Caco-2 (cell line): ENCODE measurements at places on chromosomes 1 and 21.
A peak's percentile ranks its signal among the peaks of the same experiment; 100 is the strongest.

DNA sequence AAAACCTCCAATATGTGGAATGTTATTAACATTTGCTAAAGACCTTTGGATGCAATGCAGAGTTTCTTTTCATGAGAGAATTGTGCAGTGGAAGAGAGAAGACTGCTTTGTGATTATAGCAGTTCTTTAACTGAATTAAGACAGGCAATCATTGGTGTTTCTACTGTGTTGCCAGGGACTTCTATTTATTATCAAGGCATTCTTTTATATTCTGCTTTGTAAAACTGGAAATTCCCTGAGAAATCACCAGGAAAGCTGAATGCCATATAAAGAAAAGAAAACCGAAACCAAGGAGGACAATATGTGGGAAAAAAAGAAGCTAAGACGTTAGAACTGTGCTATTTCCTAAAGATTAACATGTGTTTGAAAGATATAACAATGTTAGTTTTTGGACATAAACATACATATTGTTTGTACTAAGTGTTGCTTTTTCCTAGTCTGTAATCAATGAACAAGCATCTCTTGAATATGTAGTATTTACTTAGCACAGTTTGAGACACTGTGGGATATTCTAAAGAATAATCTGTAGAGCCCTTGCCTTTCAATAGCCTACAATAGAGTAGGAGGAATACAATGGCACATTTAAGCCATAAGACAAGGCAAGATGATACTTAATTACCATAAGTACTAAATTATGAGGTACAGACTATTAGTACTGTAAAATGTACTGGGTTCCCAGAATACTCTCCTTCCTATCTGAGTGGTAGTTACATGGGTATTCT, 47.1 kb downstream of the EXTL2 start:
- DNase-seq, result no peak

DNA sequence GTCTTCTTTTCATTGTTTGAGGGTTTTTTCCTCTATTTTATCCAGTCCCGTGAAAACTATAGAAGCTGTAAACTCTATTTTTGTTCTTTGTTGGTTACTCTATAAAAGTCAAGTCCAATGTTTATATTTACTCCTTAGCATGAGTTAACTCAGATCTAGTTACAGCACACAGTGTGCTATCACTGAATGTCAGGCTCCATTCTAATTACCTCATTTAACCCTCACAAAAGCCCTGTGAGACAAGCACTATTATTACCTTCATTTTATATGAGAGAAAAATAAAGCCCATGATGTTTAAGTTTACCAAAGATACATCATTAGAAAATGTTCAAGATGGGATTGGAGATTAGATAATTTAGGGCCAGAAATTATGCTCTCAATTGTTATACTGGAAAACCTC, 251.4 kb upstream of the SNX7 start:
- DNase-seq, result no peak

GRCh38 chr1:234316937-234317336, 56.3 kb upstream of the COA6 start:
- DNase-seq, result no peak

DNA sequence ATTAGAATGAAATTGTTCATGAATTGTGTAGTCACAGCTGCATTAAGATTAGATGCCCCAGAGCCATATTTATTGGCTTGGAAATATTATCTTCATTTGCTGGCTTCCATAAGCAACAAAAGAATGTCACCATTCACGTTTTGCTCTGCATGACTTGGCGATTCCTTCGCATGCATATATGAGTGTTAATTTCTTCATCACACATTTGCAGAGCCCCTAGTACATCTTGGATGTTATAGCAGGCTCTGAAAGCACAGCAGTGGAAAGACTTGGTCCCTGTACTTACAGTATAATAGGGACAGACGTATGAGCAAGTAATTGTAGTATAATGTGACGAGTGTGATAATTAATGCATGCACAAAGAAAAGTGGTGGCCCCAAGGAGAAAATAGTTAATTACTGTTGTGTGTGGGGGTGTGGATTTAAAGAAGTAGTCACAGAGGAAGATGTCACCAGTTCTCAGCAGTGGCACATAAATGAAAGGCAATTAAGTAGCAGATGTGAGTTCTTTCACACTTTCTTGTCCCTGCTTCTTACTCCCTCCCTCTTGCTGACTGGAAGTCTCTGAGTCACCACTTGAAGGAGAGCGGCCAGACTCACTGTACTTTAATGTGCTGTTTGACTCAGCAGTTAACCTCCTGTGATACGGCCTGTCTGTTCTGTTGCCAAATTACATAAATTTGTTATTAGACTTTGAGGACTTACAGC, 21.0 kb downstream of the S100A10 start:
- peak; percentile 59 for DNase-seq

DNA sequence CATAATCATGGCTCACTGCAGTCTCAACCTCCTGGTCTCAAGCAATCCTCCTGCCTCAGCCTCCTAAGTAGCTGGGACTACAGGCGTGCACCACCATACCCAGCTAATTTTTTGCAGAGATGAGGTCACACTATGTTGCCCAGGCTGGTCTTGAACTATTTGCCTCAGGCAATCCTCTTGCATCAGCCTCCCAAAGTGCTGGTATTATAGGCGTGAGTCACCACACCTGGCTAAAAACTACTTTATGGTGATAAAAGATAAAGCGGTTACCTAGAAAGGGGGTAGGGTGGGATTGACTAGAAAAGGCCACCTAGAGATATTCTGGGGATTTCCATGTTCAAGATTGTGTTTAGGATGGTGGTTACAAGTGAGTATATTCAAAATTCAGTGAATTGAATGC, 5.0 kb downstream of the TSTD1 start:
- DNase-seq, result no peak

DNA sequence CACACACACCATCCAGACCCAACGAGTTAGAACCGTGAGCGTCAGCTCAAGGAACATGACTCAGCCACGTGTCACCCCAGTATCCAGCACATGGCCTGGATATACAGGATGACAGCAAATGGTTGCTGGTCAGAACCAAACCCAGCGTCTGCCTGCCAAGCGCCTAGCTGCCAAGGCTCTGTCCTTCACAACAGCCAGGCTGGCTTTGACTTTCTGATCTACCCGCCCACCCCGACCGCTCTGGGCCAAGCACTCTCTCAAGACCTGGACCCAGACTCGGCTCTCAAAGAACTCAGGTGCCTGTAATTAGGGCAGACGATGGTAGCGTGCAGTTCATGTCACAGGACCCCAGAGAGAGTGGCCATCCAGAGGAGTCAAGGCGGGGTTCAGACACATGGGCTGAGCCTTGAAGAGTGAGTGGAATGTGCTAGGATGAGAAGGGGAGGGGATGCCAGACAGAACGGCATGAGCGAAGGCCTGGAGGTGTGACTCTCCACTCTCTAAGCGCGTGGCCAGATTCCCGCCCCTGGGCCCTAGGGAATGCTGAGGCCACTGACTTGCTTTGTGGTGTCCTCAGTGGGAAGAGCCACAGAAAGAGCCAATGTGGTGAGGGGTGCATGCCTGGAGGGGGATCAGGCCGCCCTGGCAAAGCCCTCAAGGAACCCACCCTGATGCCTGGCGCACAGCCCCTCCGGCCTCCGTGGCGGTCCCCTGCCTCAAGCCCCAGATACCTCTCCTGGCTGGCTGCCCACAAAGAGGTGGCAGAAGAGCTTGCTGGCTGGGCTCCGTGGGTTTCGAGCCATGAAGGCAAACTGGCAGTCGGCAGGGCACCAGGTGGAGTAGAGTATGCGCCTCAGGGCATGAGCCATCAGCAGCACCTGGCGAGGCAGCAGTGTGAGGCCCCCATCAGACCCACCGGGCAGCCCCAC, 7.0 kb downstream of the SH2D5 start:
- DNase-seq, result no peak

GRCh38 chr1:224368409-224368808, 11.7 kb downstream of the CNIH4 start:
- no peak for DNase-seq

DNA sequence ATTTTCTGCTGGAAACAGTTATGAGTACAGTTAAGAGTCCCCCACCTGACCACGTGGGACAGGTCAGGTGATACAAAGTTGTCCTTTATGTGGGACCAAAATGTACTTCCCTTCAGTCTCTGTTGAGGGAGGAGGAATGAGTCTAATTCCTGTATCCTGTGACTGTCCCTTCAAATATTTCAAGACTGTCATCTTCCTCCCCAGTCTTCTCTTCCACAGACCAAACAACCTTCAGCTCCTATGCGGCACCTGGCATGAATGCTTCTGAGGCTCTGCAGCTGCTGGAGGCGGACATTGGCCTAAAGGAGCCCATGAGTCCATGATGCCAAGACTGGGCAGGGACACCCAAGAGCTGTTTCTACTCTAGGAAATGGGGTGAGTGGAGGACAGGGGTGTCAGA, 72.1 kb upstream of the SIM2 start:
- DNase-seq, result no peak

GRCh38 chr21:34504595-34504994, 7.4 kb downstream of the KCNE1 start:
- no peak for DNase-seq

DNA sequence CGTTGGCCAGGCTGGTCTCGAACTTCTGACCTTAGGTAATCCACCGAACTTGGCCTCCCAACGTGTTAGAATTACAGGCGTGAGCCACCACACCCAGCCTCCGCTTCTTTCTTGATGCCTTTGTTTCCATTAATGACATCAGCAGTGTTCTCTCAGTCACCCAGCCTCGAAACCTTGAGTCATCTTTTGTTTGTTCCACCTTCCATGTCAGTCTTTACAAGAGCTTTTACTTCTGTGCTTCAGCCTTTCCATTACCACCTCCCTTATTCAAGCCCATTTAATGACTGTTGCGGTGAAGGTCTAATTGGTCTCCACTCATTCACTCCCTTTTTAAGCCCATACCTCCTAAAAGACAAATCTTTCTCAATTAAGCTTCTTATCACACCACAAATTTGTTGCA, 146.6 kb upstream of the ADGRL2 start:
- DNase-seq, result no peak

GRCh38 chr1:2296614-2297013, 68.5 kb downstream of the SKI start:
- DNase-seq, result no peak

DNA sequence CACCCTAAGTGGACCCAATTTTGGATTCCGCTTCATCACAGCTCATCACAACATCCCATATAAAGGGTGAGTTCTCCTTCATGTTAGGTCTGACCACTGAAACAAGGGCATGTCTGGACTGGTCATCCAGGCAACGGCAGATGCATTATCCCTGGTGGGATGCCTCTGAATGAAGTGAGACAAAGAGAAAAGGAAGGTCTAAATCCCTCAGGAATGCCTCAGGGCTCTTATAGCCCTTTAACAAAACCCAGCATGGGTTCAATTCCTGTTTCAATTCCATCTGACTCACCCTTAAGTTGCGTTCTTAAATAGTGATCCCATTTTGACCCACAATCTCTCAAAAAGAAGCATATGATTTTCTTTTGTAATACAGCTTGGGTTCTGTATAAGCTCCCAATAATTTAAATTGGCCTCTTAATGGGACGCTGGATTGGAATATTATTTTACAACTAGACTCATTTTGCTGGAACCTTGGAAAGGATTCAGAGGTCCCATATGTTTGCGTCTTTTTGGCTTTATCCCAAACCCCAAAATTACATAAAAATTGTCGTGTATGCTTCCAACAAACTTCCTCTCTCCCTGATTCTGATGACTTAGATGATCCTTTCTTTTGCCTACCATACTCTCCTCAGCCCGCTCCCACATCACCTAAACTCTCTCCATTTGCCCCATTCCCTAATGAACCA, 287.4 kb upstream of the ZP4 start:
- DNase-seq, result no peak

DNA sequence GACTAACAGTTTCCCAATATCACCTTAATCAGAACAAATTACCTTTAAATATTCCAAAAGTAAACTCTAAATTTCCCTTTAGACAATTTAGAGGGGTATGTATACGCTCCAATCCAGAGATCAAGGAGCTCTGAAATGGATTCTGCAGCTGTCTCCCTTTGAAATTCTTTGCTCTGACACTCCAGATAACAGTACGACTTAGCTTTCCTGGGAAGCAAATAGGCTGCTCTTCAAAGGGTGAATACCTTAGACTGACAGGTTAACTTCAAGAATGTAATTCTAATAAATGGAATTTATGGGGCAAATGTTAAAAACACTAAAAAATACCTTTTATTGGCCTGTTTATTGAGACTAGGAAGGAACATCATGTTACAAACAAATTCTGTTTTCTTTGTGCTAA, 357.2 kb downstream of the USP25 start:
- no peak for DNase-seq

DNA sequence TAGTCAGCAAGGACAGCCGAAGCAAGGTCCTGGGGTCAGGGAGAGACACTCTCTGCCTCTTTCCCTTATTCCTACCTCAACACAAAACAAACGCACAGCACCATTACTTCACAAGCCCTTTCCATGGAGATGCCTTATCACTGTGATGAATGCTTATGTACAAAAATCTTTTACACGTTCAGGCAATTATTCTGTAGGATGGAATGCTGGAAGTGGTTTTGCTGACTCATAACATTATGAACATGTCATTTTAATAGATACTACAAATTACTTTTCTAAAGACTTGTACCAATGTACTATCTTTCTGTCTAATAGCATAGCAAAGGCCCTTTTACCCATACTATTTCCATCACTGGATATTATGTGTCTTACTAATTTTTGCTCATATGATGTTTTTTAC, 98.4 kb downstream of the TTLL7 start:
- no peak for DNase-seq

DNA sequence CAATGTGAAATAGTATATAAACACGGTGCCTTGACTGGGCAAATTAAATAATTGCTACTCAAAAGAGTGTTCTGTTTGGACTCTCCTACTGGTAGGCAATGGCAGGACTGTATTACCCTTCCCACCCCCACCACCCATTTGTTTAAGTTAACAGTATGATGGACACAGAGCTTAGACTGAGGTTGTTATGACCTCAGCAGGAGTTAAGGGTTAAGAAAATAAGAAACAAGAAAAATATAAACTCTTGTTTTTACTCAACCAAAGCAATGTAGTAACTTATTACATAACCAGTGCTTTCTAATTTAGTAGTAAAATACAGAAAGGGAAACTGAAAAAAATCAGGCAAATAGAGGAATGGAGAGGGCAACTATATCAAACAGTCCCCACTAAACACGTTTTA, 19.9 kb upstream of the SERPINC1 start:
- no peak for DNase-seq

DNA sequence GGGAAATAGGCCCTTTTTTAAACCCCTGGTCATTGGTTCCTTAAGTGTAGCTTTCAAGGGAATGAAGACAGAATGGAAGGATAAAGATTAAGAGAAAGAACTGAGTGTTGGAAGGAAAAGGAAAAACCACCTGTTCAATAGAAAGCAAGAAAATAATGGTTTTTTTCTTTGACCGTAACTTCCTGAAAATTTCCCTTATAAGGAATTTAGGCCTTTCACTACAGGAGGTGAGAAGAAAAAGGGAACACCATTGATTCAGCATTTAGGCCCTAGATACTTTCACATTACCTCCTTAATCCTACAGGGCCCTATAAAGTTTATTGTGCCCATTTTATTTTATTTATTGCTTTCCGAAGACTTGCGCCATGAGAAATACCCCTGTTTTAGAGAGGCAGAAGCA, 18.9 kb downstream of the KPNA6 start:
- no peak for DNase-seq

GRCh38 chr1:245142171-245142798, 12.5 kb upstream of the KIF26B start:
- no peak for DNase-seq

GRCh38 chr1:172184506-172185191, 235.8 kb upstream of the C1orf105 start:
- DNase-seq, result no peak
